MCF 10A (cell line): ENCODE measurements at places on chromosomes 16 and 17.

GRCh38 chr16:73998707-73999106 lies 297.9 kb upstream of the PSMD7 start:
- H3K36me3 ChIP-seq: no peaks in the 10 kb centered on the region
- H3K4me3 ChIP-seq: no peak overlapping the region
- peaks cover 59% of the 10 kb centered on the region for H3K27me3 ChIP-seq
- no peaks in the 10 kb centered on the region for H3K4me1 ChIP-seq

GRCh38 chr17:69908626-69909368 lies 166.2 kb upstream of the KCNJ16 start:
- H3K27ac ChIP-seq: no peak overlapping the region
- H3K36me3 ChIP-seq: no peaks in the 10 kb centered on the region
- H3K27me3 ChIP-seq: no peaks in the 10 kb centered on the region
- no peaks in the 10 kb centered on the region for H3K4me1 ChIP-seq
- no peak overlapping the region for H3K4me3 ChIP-seq

GRCh38 chr16:49592546-49593423 lies 219.2 kb downstream of the C16orf78 start:
- no peak overlapping the region for H3K4me3 ChIP-seq
- no peaks in the 10 kb centered on the region for H3K4me1 ChIP-seq
- peaks cover 82% of the 10 kb centered on the region for H3K27me3 ChIP-seq

- no peak overlapping the region for H3K4me3 ChIP-seq
- no peak overlapping the region for H3K27ac ChIP-seq
- H3K36me3 ChIP-seq: peaks cover 47% of the 10 kb centered on the region
- DNase-seq: no peak
These were observed 13.3 kb downstream of the ARL2BP start for GRCh38 chr16:57258226-57258909.
